Myocyte (in vitro differentiated cells): ENCODE measurements at places on chromosomes 11 and 22. TPM values are rescaled to one million over a fixed set of nuclear protein-coding genes. Genes with fewer than 3 reads are reported as not detected.

DNA sequence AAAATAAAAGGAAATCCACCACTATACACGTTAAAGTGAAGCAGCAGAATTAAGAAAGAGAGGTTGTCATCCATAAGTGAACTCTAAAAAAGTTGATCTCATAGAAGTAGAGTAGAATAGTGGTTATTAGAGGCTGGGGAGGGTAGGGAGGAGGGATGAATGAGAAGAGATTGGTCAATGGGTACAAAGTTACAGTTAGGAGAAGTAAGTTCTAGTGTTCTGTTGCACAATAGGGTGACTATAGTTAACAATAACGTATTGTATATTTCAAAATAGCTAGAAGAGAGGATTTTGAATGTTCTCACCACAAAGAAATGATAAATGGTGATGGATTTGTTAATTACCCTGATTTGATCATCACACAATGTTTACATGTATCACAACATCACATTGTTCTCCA lies 72.0 kb downstream of the CD82 start:
- DNase-seq: no peak

- no peak for DNase-seq
Observed at GRCh38 chr11:119380160-119380826, 1.2 kb downstream of the USP2 start.

Gene ADM
- total RNA-seq: 17.3 and 46.5 TPM in 2 replicates

DNA sequence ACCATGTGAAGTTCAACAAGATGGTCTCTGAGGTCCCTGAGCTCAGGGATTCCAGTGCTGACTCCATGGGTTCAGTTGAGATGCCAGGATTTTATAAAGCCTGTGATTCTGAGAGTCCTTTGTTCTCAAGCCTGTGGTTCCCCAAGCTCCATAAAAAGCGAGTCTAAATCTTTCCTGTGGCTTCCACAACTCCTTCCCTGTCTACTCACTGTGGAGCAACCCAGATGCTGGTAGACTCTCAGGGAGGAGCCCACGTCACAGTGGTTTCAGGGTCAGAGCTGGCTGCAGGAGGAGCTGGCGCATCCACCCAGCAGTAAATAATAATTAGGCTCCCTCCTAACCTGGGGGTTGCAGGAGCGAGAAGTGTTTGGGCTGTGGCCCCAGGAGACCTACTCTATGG lies 2.0 kb upstream of the RELT start:
- peak; percentile 33 for DNase-seq

DNA sequence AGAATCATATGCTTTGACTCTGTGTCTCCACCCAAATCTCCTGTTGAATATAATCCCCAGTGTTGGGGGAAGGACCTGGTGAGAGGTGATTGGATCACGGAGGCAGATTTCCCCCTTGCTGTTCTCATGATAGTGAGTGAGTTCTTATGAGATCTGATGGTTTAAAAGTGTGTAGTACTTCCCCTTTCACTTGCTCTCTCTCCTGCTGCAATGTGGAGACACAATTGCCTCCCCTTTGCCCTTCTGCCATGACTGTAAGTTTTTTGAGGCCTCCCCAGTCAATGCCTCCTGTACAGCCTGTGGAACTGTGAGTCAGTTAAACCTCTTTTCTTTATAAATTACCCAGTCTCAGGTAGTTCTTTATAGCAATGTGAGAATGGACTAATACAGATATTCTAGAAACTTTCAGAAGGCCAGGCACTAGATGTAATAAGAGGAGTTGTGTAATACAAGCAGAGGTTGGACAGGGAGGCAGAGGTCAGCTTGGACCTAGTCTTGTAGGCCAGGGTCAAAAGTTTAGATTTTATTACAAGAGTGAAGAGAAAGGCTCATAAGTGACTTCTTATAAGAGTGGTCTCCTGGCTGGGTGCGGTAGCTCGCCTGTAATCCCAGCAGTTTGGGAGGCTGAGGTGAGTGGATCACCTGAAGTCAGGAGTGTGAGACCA lies 9.3 kb upstream of the SERPING1 start:
- DNase-seq: no peak

DNA sequence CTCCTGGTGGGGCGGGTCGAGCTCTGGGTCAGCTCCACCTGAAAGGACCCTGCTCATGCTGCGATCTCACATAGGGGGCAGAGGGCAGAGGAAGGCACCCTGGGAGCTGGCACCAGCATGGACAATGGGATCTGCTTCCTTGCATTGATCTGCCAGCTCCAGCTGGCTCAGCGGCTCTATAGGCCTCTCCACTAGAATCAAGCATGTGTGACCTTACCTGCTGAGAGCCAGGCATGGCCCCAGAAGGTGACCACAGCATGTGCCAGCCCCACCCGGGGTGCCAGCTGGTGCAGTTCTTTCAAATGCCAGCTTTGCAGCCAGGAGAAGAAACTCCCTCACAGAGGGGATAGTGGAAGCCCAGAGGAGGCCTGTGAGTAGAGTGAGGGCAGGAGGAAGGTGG lies 22.0 kb upstream of the KLHL35 start:
- no peak for DNase-seq

Gene OR5P2
- not detected in 2 replicates for total RNA-seq

Gene RASSF10
- not detected in 2 replicates for total RNA-seq

GRCh38 chr11:128463371-128463829 lies 124.0 kb downstream of the ETS1 start:
- DNase-seq: peak; percentile 81

DNA sequence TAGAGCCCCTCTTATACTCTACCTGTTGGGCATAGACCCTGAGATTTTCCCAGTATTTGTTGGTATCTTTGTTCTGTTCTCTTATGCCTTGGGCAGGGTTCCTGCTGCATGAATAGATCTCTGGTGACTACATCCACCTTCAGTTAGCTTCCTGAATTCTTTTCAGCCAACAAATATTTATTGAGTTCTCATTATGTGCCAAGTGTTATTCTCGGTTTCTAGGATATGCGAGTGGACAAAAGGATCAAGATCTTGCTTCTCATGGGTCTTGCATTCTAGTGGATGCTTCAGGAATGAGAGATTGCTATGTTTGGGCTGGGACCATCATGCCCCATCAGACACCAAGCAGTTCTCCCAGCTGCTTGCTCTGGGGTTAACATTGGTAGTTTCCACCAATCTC lies 340.0 kb downstream of the METTL15 start:
- DNase-seq: peak; percentile 33

Gene CRYBB2
- total RNA-seq: not detected in 2 replicates

GRCh38 chr11:94151903-94152677 lies 23.4 kb downstream of the PANX1 start:
- peak; percentile 82 for DNase-seq

Gene UBQLNL
- total RNA-seq: 0.32 and 0.42 TPM in 2 replicates

DNA sequence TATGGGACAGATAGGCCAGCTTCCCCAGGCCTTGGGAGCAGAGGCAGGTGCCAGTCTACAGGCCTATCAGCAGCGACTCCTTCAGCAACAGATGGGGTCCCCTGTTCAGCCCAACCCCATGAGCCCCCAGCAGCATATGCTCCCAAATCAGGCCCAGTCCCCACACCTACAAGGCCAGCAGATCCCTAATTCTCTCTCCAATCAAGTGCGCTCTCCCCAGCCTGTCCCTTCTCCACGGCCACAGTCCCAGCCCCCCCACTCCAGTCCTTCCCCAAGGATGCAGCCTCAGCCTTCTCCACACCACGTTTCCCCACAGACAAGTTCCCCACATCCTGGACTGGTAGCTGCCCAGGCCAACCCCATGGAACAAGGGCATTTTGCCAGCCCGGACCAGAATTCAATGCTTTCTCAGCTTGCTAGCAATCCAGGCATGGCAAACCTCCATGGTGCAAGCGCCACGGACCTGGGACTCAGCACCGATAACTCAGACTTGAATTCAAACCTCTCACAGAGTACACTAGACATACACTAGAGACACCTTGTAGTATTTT lies 26.6 kb upstream of the L3MBTL2 start:
- peak; percentile 17 for DNase-seq

Gene EWSR1
- 232 and 242 TPM in 2 replicates for total RNA-seq

DNA sequence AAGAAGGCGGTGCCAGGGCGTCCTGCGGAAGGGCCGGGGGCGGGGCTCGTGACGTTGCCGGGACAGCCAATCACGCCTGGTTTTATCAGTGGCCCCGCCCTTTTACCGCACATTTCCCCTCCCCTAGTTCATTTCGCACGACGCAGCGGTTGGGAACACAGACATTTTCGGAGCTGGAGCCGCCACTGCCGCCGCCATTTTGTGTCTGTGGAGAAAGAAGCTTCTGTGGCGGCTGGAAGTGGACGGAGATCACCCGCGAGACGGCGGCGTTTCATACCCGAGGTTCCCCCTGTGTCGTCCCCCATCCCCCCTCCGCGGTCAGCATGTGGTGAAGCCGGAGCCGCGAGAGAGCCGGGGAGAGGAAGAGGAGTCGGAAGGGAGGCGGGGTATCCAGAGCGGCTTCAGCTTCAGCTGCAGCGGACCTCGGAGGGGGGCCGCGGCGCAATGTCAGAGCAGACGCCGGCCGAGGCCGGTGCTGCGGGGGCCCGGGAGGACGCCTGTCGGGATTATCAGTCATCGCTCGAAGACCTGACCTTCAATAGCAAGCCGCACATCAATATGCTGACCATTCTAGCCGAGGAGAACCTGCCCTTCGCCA lies at the start of gene PCF11:
TSS of gene PCF11 (plus strand) at position 136 of the 598 bp plus-strand sequence. CDS start at position 445, 309 bp downstream.
- DNase-seq: no peak

DNA sequence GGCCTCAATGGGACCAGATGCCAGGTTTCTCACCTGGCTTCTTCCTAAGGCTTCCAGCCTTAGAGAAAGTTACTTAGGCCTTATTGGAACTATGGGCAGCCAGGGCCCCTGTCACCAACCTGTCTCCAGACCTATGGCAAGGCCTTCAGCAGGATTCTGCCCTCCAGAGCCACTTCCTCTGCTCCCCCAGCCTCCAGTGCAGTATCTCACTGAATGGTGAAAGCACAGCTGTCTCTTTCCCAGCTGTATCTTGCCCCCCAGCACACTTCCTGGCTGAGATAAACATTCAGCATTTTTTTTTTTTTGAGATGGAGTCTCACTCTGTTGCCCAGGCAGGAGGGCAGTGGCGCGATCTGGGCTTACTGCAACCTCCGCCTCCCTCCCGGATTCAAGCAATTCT lies 1.5 kb downstream of the SLC2A11 start:
- DNase-seq: no peak

GRCh38 chr22:49513358-49513851 lies 314.3 kb downstream of the BRD1 start:
- DNase-seq: no peak

- DNase-seq: no peak
Observed at GRCh38 chr11:35210876-35211546, 72.0 kb downstream of the CD44 start.

Gene DERL3
- 1.5 and 4.6 TPM in 2 replicates for total RNA-seq

DNA sequence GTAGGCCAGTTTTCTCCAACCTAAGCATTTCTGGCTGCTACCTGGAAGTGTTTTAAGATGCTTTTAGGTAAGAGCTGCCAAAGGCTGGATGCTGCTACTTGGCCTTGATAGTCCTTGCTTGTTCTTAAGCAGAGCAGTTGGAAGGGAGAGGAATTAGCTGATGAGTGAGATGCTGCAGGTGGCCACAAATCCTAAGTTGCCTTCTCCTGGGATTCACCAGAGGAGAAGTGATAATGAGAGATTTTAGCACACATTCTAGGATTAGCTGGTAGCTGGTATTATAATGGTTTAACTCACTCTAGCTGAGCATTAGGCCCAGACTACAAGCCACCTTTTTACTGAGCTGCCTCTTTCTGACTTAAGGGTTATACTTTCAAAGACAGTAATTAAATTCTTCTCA lies 442.9 kb upstream of the RAG2 start:
- DNase-seq: no peak

Gene SLC22A24
- not detected in 2 replicates for total RNA-seq

DNA sequence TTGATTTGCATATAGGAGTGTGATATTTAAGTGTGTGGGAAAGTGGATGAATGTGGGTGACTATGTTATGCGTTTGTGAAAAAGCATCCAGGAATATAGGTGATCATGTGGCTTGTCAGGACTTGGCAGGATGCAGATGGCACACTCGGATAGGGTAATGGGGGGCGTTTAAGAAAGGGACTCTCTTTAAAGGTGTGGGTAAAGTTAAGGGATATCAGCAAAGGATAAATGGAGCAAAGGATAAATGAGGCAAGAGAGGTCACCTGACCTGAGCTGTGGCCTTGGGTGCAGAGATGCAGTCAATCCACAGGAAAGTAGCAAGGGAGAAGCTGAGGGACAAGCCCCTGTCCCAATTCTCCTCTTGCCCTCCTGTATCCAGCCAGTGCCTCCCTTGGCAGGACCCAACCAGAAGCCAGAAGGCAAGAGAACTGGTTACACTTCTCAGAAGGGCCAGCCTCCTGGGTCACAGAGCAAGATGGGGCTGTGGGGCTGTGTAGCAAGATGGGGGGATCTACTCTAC lies 47.5 kb upstream of the GRAMD1B start:
- DNase-seq: no peak

Gene LARGE2
- not detected in 2 replicates for total RNA-seq

GRCh38 chr11:115191761-115192160 lies 312.5 kb downstream of the CADM1 start:
- no peak for DNase-seq

Gene APOBEC3F
- 0.08 and 0.21 TPM in 2 replicates for total RNA-seq

Gene TPBGL
- total RNA-seq: not detected in 2 replicates

Gene SCUBE2
- 1.2 and 8.4 TPM in 2 replicates for total RNA-seq

Gene RAG1
- 2.6 and 5.6 TPM in 2 replicates for total RNA-seq

GRCh38 chr22:39175353-39176142 lies 23.1 kb upstream of the CBX7 start:
- peak; percentile 51 for DNase-seq

DNA sequence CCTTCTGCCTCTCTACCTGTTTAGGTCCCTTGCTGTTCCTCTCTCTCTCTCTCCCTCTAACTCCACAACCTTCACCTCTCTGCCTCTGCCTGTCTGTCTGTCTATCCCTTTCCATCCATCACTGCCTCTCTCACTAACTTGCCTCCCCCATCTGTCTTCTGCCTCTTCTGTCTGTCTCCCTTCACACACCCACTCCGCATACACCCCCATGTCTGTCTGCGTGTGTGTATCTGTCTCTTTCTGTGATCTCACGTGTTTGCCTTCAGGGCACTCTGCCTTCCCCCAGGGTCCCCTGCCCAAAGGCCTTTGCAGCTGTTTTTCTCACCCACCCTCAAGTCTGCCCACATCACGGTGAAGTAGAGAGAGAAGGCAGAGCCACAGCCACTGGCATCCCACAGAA lies 7.9 kb downstream of the RTN4RL2 start:
- no peak for DNase-seq

DNA sequence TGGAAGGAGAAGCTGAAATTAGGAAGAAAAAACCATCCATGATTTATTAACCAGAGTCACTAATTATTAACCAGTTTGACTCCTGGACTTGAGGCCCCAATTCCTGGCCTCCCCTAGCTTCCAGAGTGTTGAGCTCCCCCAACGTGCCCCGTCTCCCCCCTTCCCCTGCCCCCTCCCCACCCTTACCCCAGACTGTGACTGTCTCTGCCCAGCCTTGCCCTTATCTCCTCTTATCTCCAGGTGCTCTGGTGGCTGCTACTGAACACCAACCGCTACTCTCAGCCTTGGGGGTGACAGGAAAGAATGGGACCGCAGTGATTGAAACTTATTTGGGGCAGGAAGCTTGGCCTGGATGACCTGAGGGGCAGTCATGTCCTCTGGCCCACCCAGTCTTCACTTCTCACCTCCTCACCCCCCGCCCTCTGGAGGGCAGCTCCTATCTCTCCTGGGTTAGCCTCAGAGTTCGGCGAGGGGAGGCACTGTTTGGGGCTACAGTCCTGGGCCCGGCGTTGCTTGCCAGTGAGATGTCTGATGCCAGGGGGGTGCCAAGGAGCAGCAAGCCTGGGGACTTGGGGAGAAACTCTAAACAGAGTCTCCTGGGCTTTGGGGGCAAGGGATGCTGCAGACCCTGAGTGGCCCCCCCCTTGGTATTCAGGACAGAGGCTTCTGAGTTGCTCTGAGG lies 15.5 kb downstream of the NECTIN1 start:
- DNase-seq: no peak
